ENCODE measurements at places on chromosomes 1 and 21.
A peak's percentile ranks its signal among the peaks of the same experiment; 100 is the strongest.

- no peak for DNase-seq
These were observed 47.6 kb downstream of the PIK3R3 start for GRCh38 chr1:46084553-46085451.

DNA sequence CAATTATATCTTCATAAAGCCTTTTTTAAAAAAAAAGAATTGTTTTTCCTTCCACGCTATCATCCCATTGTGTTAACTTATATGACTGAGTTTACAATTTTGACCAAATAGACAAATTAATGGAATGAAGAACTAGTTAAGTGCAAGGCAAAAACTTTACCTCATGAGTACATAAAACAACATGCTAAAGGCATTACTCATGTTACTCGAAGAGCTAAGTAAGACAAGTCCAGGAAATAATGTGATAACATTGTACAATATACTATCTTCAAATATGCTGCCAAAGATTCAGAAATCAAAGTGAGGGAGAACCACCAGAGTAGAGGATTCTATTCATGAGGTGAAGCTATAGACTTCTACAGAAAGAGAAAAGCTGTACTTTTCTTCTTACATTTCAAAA, 24.2 kb upstream of the DYNLT5 start:
- no peak for DNase-seq

GRCh38 chr1:82073071-82073470, 272.3 kb downstream of the ADGRL2 start:
- no peak for DNase-seq

DNA sequence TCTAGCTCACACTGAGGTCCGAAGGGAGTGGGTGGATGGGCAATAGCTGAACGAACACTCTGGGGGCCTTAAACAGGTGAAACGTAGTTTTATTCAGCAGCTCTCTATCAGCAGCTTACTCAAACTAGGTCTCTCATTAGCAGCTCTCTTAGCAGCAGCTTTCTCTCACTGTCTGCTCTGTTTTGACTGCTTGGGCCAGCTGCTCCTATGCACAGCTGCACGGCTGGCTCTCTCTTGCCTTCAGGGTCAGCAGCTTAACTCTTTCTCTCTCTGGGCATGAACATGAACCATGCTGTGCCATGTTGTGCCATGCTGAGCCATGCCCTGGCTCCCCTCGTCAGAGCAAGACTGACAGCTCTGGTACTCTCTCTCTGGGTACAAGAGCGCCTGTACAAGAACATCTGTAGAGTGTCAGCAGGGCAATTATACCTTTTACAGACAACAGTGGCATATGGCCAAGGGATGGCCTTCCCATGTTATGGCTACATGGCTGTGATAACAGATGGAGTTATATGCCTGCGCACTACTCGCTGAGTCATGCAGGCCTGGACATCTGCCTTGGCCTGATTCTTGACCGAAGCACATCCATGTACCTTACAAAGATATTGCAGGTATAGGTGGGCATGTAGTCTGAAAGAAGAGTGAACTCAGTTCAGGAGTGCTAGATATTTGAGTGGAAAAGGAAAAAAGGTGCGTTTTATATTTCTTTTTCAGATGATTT, 152.4 kb downstream of the LEPR start:
- DNase-seq, result no peak

DNA sequence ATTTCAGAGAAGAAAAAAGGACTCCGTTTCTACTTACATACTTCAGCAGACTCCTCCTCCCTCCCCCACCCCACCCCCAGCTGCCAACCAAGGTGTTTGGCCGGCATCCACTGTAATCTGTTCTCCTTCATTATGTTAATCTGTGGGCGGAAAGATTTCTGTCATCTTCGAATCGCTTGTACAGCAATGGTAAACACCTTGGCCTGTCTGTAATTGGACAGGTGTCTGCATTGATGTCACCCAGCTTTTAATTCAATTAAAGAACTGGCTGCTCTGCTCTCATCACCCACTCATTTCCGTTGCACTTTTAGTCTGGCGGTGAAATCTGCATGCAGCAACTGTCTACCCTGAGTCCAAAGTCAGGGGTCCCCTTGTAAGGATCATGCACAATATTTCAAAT, 368.6 kb downstream of the USH2A start:
- no peak for DNase-seq

- no peak for DNase-seq
These were observed 33.3 kb downstream of the TIAM1 start for GRCh38 chr21:31310750-31311149.

- DNase-seq, result no peak
These were observed 800 bp upstream of the DNMT3L start for GRCh38 chr21:44262338-44263056.

- peak; percentile 55 for DNase-seq
These were observed 28.4 kb downstream of the ACP6 start for GRCh38 chr1:147641695-147642592.

- DNase-seq, result peak; percentile 82
These were observed 93.9 kb downstream of the ADCY10 start for GRCh38 chr1:167819849-167820683.

- DNase-seq, result no peak
These were observed 76.5 kb upstream of the DESI2 start for GRCh38 chr1:244576259-244576892.

- no peak for DNase-seq
These were observed 44.0 kb downstream of the ZSCAN20 start for GRCh38 chr1:33516428-33516827.

DNA sequence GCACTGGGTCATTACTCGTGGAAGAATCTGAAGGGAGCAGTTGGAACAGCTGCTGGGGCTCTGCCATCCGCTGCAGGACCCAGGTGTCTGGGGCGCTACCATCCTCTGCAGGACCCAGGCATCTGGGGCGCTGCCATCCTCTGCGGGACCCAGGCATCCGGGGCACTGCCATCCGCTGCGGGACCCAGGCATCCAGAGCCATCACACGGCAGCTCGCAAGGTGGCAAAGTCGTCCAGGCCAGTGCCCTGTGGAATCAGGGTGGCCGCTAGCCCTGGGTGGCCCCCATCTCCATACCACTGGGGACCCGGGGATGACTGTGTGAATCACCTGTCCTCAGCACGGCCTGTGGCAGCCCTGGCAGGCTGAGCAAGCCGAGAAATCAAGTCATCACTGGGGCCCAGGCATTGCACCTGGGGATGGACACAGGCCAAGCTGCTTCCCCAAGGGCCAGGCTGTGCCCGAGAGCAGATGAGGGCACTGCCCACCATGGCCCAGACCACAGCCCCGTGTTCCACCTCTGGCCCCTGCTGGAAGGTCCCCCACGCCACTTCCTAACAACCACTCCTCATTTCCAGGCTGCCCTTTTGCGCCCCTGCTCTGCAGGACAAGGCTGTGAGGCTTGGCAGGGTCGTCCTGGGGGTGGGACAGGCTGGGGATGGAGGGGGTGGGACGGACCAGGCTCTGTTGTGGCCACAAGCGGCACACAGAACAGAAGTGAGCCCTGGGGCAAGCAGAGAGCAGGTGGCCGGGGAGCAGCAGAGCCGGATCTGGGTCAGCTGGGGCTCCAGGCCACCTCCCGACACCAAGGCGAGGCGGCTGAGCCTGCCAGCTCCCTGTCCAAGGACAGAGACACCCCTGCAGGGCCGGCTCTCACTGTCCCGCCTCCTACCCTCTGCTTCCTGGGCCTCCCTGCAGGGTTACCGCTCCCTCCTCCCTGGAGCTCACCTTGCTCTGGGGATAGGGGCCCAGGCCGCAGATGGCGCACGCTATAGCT, 12.7 kb downstream of the GABRD start:
- no peak for DNase-seq

- no peak for DNase-seq
These were observed 62.0 kb downstream of the KCNK1 start for GRCh38 chr1:233675893-233676292.

DNA sequence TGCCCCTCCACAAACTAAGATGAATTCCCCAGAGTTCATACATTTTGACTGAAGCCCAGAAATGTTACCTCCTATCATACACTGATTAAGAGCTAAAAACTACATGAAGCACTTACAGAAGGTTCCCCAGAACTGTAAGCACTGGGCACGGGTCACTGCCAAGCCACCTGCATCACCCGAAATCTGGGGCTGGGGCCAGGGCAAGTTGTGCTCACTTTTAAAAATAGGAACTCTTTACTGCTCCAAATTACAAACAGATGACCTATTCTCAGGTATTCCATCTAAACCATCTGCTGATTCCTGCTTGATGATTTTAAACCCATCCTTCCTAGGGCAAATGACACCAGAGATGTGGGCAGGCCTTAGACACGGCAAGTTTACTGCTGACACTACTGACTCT, 4.8 kb downstream of the SETD4 start:
- no peak for DNase-seq

DNA sequence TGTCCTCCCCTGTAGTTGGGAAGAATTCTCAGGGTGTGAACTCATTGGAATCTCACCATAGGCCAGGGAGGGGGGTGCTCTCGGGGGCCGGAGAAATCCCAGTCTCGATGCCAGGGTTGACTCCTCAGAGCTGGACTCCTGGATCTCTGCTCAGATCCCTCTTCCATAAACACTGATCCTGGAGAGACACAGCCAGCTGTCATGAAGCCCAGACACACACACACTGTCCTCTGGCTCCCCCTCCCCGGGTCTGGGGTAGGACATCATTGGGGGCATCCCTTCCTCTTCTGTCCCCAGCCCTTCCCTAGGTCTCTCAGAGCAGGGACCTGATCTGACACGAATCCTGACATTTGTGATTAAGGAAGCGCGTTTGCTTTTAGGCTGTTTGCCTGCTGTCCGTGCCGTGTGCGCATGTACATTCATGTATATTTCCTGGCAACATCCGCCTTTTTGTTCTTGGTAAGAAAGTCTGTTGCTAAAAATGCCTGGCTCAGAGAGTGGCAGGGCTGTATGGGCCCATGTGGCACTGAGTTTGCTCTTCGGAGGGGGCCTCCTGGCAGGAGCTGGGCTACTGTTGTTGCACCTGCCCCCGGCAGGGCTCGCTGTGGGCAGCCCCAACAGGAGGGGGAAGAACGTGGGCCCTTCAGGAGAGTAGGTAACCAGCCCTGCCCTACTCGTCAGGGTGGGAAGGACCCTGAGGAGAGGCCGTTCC, 45.4 kb upstream of the SELENON start:
- DNase-seq, result no peak
